ENCODE measurements at places on chromosomes 12 and 14.

- no peak for DNase-seq
Observed at GRCh38 chr12:129257524-129257923, 404.2 kb downstream of the GLT1D1 start.

DNA sequence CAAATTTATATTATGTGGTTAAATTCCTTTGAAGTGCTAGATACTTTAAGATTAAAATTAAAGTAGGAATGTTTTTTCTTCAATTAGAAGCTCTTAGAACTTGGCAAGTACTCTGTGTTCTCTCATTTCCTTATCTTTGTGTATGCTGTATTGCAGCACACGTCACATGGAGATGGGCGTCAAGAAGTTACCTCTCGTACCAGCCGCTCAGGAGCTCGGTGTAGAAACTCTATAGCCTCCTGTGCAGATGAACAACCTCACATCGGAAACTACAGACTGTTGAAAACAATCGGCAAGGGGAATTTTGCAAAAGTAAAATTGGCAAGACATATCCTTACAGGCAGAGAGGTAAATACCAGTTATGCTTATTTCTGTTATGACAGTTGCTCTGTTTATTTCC, 19.7 kb downstream of the MARK3 start:
- no peak for DNase-seq

- DNase-seq = no peak
Observed at GRCh38 chr12:6391013-6391412, 7.1 kb downstream of the LTBR start.

DNA sequence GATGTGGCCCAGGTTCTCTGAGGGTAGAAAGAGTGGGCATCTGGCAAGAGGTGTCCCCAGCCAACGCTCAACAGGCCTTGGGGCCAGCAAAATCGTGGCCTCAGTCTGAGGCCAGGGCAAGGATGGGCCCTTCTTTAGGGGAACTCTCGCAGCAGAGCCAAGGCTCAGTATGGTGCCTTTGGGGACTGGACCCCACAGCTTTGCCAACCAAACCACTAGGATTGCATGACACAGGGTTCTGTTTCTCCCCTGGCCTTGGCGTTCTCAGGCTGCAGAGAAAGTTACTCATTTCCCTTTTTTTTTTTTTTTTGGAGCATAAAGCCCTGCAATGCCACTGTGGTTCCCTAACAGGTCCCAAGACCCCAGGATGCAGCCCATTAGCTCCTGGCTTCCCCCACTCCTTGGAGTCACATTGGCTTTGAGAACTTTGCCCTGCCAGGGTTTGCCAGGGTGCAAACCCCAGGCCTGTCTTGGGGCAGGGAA, 100.6 kb downstream of the LGMN start:
- DNase-seq = no peak

DNA sequence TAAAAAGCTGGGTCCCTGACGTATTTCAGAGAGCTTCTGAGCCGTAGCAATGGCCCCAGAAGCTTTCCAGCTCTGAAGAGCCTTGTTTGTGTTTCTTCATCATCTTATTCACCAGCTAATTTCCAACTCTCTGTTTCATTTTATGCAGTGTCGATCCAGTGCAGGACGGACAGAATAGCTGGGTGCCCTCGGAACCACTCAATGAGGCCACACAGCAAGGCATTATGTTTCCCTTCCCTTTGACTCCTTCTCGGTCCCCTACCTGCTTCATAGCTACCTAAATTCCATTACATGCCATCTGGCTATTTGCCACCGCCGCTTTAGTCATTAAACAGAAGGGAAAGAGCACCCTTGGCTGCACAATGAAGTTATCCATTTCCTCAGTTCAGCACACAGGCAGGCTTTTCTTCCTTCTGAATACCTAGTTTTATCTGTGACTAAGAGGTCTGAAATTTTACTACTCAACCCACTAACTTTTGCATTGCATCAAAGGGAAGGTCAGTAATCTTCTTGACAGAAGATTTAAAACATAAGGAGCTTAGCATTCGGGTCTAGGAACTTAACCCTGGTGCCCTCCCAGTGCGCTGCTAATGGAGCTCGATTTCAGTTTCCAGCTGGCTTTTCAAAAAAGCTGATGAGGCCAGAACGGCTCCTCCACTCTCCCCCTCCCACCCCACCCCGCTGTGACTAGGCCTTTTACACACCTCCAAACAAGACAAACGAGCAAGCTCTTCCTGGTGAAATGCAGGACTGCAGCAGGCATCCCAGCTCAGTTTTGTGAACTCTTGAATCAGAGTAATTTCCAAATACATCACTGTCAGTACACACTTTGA, 176.8 kb downstream of the GXYLT1 start:
- no peak for DNase-seq
